ENCODE measurements at places on chromosomes 7 and 10. TPM values are rescaled to one million over a fixed set of nuclear protein-coding genes. Genes with fewer than 3 reads are reported as not detected.
A peak's percentile ranks its signal among the peaks of the same experiment; 100 is the strongest.

DNA sequence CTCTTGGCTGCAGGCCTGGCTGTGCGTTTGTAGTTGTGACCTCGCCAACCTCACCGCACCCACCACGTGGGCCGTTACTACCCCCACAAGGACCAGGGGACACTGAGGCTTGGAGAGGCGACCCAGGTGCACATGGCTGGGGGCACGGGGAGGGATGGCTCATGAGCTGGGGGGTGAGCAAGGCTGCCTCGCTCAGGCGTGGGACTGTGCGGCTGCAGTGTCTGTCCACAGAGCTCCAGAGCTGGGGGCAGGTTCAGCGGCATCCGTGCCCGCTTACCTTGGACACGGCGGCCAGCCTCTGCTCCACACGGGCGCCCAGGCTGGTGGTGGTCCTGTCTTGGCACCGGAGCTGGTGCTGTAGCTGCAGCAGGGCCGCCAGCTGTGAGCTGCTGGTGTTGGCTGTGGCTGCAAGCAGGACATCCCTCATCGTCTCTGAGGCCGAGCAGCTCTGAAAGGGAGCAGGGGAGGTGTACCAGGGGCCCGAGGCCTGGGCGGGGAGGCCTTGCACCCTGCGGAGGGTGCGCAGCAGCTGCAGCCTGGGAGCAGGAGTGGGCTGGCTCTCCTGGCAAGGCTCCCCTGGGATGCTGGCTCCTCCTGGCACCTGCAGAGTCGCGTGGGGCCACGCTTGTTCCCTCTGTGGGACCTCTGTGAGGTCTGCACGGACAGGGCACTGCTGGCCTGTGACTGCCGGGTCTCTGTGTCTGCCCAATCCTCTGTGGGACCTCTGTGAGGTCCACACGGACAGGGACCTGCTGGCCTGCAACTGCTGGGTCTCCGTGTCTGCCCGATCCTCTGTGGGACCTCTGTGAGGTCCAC, 60.0 kb upstream of the NKX6-2 start:
- DNase-seq = no peak

GRCh38 chr7:118615-119391, 73.6 kb upstream of the FAM20C start:
- no peak for DNase-seq

- DNase-seq = peak; percentile 6
Measured at GRCh38 chr10:113305871-113306270, 247.0 kb upstream of the HABP2 start.

The TCERG1L gene
- not detected for total RNA-seq

The CALHM1 gene
- total RNA-seq = not detected

DNA sequence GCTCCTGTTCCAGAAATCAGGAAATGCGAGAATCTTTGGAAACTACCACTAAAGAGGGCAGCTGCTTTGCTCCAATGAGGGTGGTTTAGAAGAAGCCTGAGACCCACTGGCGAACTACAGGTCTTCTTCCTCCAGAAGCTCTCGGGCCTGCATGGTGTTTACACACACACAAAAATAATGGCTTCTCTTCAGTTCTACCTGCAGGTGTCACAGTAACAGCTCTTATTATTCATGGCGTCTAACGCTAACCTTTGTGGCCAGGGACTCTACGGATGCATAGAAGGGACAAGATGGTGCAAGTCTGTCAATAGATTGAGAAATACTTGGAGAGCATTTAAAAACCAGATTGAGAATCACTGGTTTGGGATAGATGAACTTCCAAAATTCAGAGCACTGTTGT, 22.4 kb downstream of the GPR141 start:
- DNase-seq = no peak

- DNase-seq = peak; percentile 82
Measured at GRCh38 chr10:8065651-8066050, 11.2 kb downstream of the GATA3 start.

GRCh38 chr10:48708144-48708543, 23.5 kb downstream of the WDFY4 start:
- no peak for DNase-seq
